ENCODE measurements at places on chromosomes 1 and 21. TPM values are rescaled to one million over a fixed set of nuclear protein-coding genes. Genes with fewer than 3 reads are reported as not detected.
A peak's percentile ranks its signal among the peaks of the same experiment; 100 is the strongest.

DNA sequence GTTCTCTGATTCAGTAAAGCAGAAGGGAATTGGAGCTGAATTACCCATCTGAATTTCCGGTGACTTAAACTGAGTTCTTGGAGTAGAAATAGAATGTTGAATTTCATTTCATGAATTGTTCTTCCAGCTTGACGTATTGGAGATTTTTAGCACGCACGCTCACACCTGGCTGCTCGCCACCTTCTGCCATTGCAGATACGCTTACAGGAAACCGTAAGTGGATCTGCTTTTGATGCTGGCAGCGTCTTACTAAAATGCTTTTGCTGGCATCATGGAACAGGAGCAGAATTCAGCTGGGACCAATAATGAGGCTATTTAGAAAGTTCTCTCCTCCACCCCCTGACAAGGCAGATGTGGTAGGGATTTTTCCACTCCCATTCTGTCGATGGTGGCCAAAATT, 17.7 kb upstream of the ELAVL4 start:
- DNase-seq, result no peak

- DNase-seq, result no peak
Observed at GRCh38 chr1:18452550-18452949, 28.2 kb upstream of the KLHDC7A start.

- peak; percentile 15 for DNase-seq
Observed at GRCh38 chr21:25790878-25791204, 56.1 kb downstream of the GABPA start.

DNA sequence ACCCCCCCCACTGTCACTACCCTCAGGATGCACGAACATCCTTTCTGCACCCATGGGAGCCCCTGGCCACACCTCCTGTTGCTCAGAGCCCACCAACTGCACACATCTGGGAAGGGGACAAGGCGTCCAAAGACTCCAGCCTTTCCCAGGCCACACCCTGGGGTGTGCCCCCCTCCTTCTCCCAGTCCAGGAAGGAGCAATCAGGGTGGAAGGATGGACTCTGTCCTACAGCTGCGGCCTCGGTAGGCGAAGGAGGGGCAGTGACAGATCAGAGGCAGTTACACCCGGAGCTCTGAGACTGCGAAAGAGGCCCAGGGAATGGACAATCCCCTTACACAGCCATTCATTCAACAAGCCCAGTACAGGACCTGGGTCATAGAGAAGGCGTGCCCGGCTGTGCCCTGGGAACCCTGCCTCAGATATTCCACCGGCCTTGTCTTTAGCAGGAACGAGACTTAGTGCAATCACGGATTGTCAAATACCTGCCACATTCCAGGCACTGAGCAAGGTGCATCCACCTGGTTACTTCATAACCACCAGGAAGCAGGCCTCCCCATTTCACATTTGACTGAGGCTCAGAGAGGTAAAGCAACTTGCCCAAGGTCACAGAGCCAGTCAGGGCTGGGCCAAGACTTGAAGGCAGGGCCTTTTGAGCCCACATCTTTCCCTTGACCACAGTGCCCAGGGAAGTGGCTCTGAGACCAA, 9.4 kb downstream of the HSPG2 start:
- peak; percentile 70 for DNase-seq

DNA sequence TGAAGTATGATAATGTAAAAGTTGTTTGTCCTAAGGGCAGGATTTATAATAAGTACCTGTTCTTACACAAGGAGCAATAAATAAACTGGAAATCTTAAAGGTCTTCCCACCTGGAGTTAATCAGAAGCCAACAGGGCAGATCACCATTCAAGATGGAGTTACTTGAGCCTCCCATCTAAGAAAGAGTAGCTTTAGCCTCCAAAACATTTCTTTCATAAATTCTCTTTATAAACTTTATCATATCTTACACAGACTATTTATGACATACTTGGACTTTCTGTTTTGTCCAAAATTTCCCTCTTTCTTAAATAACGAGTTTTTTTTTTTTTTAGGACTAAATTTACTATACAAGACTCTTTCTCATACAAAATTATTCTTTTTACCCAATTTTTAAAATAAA, 18.5 kb downstream of the OR2T1 start:
- no peak for DNase-seq

GRCh38 chr1:162670928-162671663, 38.8 kb downstream of the DDR2 start:
- DNase-seq, result no peak

DNA sequence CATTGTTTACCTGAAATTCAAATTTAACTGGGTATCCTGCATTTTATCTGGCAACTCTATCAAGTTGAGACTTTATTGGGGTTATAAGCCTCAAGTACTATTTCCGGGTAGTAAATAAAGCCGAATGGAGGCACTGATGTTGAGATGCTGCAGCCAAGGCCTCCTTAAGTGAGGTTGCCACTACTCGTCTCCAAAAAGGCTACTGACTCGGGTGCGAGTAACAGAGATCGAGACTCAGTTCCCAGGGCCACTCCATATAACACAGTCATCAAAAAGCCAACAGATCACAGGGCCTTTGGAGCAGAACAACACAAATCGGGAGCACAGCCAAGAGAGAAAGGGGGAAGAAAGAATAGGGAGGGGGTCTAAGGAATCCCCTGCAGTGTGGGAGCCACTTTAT, 524 bp downstream of the COPA start:
- DNase-seq, result peak; percentile 42

GRCh38 chr1:109161858-109162606, 48.1 kb downstream of the ELAPOR1 start:
- peak; percentile 44 for DNase-seq

DNA sequence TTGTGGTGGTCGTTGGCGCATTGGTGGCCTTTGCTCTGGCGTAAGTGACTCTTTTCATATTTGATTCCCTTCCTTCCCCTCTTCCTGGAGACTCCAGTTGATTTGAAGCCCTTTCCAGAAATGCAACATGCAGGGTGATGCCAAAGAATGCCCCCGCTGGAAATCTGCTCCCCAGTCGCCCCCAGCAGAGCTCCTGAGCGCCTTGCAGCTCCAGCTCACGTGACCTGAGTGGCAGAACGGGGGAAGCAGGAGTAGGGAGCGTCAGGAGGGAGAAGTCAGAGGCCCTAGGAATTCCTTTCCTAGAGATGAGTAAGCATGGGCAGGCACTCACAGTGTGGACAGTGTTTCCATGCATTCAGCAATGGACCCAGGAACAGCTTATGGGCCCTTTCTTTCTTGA, 255.9 kb downstream of the CACNA1E start:
- no peak for DNase-seq

DNA sequence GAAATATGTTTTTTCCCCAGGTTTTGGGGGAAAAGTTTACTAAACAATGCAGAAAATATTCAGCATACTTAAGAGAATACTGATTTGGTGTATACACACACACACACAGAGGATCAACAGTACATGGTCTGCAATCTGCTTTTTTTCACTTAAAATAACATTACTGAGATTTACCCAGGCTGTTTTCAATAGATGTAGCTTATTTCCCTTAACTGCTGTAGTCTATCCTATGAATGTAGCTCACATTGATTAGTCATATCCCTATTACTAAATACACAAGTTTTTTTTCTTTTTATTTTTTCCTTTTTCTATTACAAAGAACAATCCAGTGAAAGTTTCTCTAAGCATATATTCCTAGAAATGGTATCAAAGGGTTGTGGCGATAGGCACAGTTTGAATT, 266.7 kb upstream of the GREM2 start:
- no peak for DNase-seq

GRCh38 chr1:159900086-159900680, at the start of gene CFAP45:
TSS of gene CFAP45 (minus strand) at chr1:159900165. CDS start at chr1:159900098, 67 bp downstream.
- peak; percentile 54 for DNase-seq

GRCh38 chr21:40845441-40845995, 1.4 kb downstream of the DSCAM start:
- no peak for DNase-seq

- no peak for DNase-seq
Observed at GRCh38 chr1:224859651-224860050, 69.8 kb upstream of the DNAH14 start.

DNA sequence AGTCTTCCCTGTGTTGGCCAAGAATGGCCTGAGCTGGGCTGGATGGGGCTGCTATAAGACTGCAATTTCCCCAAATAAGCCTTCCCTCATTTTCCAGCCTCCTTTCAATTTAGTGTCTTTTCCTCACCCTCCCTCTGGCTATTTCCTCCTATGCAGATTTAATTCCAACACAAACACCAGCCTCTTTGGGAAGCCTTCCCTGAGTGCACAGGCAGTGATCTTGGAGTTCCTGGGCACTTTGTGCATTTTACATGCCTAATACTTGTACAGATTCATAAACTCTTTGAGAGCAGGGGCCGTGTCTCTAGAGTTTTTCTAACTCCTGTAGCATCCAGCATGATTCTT, 91.1 kb upstream of the TLR5 start:
- DNase-seq, result no peak

- no peak for DNase-seq
Observed at GRCh38 chr1:44110916-44111315, 7.7 kb upstream of the KLF17 start.

DNA sequence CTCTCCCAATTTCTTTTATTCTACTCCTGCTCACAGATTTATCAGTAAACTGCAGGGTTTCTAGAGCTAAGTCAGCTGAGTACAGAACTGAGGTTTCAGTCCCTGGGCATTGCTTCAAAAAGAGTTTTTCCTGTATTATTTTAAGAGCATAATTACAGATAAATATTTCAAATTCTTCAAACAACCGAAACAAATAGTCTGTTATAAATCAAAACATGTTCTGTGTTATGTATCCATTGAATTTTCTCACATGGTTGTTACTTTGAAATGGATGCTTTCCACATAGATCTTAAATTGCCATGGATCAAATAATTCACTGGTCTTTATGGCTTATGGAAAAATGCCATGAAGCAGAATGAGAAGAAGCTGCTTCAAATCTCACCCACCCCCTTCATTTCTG, 64.5 kb downstream of the LRRC8C start:
- DNase-seq, result no peak

- no peak for DNase-seq
Observed at GRCh38 chr1:7852804-7853683, at the start of gene UTS2. TSS of gene UTS2 (minus strand) at chr1:7853065. CDS start at chr1:7853003, 62 bp downstream.

GRCh38 chr1:48552420-48552819, 80.4 kb upstream of the SPATA6 start:
- no peak for DNase-seq

GRCh38 chr21:45588086-45588825, 46.0 kb upstream of the SLC19A1 start:
- no peak for DNase-seq

- DNase-seq, result no peak
Observed at GRCh38 chr1:101592845-101593244, 356.0 kb downstream of the S1PR1 start.

- DNase-seq, result no peak
Observed at GRCh38 chr1:85815906-85816305, 107.7 kb upstream of the ZNHIT6 start.

- no peak for DNase-seq
Observed at GRCh38 chr1:54681358-54681757, 34.3 kb upstream of the TTC4 start.

- DNase-seq, result no peak
Observed at GRCh38 chr1:101259744-101260148, 22.9 kb downstream of the S1PR1 start.

GRCh38 chr1:206923009-206923960, 1.5 kb upstream of the FCMR start:
- DNase-seq, result no peak

GRCh38 chr1:234779160-234779538, 169.2 kb upstream of the IRF2BP2 start:
- no peak for DNase-seq

- no peak for DNase-seq
Observed at GRCh38 chr1:229427572-229427971, 6.3 kb downstream of the ACTA1 start.

- peak; percentile 56 for DNase-seq
Observed at GRCh38 chr1:204151552-204152309, at the start of gene ETNK2. TSS of gene ETNK2 (minus strand) at chr1:204152044. CDS start at chr1:204151852, 192 bp downstream.

DNA sequence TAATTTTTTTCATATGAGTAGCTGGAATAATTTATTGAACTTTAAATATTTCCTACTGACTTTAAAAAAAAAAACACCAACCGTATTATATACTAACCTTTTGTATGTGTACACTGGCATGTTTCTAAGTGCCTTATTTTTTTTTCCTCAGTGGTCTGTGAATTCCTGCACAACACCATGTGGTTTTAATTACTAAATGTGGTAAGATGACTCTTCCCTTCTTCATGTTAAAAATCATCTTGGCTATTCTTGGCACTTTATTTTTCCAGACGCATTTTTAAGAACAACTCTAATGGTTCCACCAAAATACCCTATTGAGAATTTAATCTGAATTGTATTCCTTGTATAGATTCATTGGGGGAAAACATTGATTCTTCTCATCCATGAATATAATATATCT, 28.4 kb downstream of the PPP2R5A start:
- no peak for DNase-seq

RNU1-1 gene
- not detected for polyA plus RNA-seq

CCDC24 gene
- 1.9 TPM for polyA plus RNA-seq

PTGER3 gene
- polyA plus RNA-seq, result 1.2 TPM

AZIN2 gene
- 5.2 TPM for polyA plus RNA-seq

PYHIN1 gene
- 0.23 TPM for polyA plus RNA-seq

WNT2B gene
- polyA plus RNA-seq, result 4.0 TPM

REN gene
- polyA plus RNA-seq, result not detected

LCA5L gene
- 1.8 TPM for polyA plus RNA-seq

ADAMTS1 gene
- polyA plus RNA-seq, result 15.0 TPM

DNAJC6 gene
- 0.56 TPM for polyA plus RNA-seq
